Cortex of kidney (tissue), 1 donor: ENCODE measurements at places on chromosomes 16 and 17.

DNA sequence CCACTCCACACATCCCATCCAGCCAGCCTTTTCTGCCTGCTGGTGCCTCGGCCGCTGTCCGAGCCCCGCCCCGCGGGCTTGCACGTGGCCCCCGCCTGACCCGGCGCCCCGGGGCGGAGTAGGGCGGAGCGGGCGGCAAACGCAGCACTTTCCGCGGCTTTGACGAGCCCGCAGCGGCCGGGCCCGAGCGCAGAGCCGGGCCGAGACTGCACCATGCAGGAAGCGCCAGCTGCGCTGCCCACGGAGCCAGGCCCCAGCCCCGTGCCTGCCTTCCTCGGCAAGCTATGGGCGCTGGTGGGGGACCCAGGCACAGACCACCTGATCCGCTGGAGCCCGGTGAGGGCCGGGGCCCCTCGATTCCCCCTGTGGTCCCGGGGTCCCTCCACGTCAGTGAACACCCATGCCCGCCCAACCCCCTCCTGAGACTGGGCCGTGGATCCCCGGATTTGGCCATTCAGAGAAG is at the start of gene HSF4:
Gene HSF4, plus strand, starts transcription at position 147 of the 463 bp plus-strand sequence. Its CDS starts 67 bp downstream, at position 214.
- no peak for DNase-seq

GRCh38 chr17:73693071-73693470 is 48.8 kb upstream of the SDK2 start:
- DNase-seq, result no peak

DNA sequence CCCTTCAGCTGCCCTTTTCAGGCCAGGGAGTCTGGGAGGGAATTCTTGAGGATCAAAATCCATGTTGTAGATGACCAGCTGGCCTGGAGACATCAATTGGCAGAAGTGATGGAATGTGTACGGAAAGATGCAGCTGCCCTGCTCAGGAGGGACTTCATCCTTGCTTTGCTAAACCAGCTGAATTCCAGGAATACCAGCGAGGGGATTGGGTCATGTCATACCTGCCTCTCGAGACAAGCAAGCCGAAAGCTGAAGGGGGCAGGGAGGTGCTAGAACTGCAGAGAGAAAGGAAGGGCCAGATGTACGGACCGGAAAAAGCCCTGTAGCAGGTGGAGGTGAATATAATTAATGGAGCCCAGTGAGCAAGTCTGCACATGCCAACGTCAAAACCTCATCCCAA is 25.6 kb upstream of the NTN1 start:
- DNase-seq, result no peak

- DNase-seq, result no peak
These were observed 683 bp upstream of the PSMB3 start for GRCh38 chr17:38751808-38752307.

DNA sequence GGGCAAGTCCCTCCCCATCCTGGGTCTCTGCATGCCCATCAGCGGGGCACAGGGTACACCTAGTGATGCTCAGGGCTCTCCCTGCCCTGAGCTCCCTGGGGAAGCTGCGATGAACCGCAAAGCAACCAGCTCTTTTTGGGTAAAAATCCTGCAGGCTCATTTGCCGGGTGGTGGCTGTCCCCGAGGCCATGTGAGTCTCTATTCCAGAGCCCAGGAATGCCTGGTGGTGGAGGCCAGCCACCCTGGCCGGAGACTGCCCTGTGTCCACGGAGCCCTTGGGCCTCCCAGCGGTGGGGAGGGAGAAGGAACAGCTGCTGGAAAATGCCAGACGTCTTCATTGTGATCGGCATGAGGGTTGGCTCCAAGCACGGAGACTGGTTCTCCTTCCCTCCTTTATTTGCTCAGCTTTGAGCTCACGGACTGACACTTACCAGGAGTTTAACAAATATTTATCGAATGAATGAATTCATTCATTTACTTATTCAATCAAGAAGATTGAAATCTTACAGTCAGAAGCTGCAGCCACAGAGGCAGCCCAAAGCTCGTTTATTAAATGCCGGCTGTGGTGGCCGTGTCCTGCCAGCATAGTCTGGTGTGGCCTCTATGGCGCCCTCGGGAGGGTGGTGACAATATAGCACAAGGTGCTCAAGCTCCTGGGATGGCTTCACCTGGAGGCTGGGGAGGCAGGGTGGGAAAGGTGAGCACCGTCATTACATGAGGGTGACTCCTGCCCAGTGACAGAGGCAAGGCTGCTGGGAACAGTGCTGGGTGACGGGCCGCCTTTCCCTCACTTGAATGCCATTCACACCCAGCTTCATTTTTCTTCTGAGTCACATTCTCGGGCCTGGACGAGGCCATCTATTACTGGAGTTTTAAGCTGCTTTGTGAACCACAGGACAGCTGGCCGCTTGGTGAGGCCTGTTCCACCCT is 31.1 kb upstream of the JPH3 start:
- DNase-seq, result no peak

DNA sequence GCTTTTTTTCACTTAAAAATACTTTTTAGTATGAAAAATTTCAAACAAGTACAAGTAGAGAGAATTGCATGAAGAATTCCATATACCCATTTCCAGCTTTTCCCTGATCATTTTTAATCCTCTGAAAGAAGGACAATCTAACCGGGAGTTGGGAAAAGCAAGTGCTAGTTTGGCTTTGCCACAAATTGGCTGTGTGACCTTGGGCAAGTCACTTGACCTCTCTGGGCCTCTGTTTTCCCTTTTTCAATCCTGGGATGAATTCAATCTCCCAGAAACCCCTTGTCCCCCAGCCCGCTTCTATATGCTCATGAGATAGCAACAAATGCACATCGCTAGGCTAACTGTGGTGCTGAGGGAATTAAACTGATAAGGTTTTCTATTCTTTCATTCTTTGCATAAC is 49.4 kb downstream of the ASIC2 start:
- DNase-seq, result no peak

GRCh38 chr16:84159007-84159406 is 13.9 kb downstream of the DNAAF1 start:
- no peak for DNase-seq

GRCh38 chr17:80260069-80260535 is 550 bp upstream of the RNF213 start:
- DNase-seq, result no peak

DNA sequence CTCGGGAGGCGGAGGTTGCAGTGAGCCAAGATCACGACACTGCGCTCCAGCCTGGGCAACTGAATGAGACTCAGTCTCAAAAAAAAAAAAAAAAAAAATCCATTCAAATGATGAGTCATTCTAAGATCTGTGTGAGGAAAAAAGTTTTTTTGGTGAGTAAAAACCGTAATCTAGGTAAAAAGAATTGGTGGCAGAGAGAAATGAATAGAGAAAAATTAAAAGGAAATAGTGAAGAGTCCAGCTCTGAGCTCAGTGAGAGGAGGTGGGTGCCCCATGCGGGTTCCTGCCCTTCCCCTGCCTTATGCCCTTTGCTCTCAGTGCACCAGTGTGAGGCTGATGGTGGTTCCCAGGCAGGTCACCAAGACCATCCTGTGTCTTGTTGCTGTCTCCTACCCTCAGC is 20.9 kb downstream of the GAN start:
- DNase-seq, result no peak

GRCh38 chr17:9959377-9959981 is 54.4 kb upstream of the RCVRN start:
- no peak for DNase-seq

- no peak for DNase-seq
These were observed 65.8 kb downstream of the ELAC2 start for GRCh38 chr17:12952012-12952411.

DNA sequence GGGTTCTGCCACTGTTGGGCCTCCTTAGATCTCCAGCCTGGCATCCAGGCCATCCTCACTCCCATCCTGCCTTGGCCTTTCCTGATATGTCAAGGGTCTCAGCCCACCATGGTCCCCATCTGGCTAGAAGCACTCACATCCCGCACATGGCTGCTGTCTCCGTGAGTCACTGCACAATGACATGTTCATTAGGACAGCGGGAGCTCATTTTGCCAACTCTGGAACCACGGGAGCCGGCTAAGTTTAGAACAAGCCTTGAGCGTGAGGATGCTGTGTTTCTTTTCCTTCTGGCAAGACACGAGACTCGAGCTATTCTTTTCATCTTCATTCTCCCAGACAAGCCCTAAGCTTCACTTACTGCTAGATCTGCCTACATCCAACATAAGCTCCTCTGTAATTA is 65.7 kb upstream of the KSR1 start:
- no peak for DNase-seq

- DNase-seq, result no peak
These were observed 22.6 kb upstream of the UBE2G1 start for GRCh38 chr17:4389079-4389478.

DNA sequence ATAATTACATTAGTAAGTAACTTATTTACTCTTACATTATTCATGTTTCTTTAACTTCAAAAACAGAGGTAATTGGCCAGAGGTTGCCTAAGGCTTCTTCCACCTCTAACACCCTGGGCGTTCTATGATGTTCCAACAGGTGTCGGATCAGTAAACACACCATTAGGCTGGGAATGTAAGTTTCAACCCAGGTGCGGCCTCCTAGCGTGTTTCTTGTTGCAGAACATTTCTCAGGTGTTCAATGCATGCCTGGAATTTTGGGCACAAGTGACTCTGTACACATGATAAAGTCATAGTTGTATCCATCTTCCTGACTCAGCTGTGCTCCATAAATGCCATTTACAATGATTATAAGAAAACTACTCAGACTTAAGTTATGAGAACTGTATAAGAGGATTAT is 1.0 kb downstream of the KRTAP2-2 start:
- DNase-seq, result no peak

DNA sequence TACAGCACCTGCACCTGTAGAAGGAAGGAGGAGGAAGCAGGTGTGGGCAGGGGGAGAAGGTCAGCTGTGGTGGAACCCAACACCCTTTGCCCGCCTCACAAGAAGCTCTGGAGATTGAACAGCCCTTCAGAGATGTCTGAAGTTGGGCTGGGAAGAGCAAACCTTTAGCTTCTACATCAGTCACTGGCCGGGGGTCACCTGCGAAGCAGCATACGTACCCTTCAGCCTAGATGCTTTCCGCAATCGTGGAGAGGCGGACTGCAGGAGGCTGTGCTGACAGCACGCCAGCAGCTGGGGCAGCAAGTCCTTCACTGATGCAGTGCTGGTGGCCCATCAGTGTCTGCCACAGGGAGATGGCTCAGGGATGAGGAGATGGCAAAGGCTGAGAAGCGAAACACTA is 5.2 kb upstream of the HS3ST3B1 start:
- no peak for DNase-seq

- no peak for DNase-seq
These were observed 302.9 kb downstream of the SOX9 start for GRCh38 chr17:72423718-72424117.

DNA sequence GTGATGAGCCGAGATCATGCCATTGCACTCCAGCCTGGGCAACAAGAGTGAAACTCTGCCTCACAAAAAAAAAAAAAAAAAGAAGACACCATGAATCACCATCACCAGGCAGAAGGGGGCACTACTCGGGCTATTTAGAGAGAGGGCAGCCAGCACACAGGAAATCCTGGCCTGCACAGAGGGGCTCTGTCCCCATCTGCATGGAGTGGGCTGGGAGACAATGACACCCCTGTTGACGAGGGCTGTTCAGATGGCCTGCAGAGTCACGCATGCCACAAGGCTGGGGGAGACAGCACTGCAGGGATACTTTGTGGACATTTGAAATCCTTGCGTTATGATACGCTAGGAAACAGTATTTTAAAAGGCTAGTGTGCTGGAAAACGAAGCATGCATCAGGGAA is 48.3 kb downstream of the CUEDC1 start:
- DNase-seq, result no peak

DNA sequence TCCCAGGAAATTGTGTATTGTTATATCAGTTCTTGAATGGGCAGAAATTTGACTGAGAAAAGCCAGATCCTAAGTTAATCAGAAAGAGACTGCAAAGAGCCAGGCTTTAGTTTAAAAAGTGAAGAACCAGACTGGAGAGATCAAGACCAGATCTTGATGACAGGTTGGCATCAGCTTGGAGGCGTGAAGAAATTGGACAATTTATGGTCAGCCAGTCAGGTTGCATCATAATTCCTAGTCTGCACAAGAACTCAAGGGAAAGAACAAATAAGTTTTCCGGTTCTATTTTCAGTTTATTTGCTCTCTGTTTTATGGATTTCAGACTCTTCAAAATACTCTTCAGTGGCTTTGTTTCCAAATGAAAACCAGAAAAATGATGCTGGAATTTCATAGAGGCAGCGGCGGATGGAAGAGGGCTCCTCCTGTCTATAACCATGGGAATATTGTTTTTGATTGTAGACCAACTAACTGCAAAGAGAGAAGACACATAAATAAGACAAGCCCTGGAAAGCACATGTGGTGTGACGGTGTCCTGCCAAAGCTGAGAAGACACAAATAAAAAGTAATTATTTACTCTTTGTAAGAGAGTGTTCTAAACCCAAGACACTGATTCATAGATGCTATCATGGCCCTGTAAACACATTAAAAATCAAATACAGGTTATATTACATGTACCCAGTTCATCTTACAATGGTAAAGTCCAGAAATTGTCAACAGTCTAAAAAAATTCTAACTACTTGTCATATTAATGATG is 91.7 kb downstream of the PCTP start:
- DNase-seq, result no peak

- no peak for DNase-seq
These were observed 22.3 kb upstream of the PABPN1L start for GRCh38 chr16:88888461-88889387.

- DNase-seq, result no peak
These were observed 6.4 kb downstream of the IRF8 start for GRCh38 chr16:85905110-85906095.

DNA sequence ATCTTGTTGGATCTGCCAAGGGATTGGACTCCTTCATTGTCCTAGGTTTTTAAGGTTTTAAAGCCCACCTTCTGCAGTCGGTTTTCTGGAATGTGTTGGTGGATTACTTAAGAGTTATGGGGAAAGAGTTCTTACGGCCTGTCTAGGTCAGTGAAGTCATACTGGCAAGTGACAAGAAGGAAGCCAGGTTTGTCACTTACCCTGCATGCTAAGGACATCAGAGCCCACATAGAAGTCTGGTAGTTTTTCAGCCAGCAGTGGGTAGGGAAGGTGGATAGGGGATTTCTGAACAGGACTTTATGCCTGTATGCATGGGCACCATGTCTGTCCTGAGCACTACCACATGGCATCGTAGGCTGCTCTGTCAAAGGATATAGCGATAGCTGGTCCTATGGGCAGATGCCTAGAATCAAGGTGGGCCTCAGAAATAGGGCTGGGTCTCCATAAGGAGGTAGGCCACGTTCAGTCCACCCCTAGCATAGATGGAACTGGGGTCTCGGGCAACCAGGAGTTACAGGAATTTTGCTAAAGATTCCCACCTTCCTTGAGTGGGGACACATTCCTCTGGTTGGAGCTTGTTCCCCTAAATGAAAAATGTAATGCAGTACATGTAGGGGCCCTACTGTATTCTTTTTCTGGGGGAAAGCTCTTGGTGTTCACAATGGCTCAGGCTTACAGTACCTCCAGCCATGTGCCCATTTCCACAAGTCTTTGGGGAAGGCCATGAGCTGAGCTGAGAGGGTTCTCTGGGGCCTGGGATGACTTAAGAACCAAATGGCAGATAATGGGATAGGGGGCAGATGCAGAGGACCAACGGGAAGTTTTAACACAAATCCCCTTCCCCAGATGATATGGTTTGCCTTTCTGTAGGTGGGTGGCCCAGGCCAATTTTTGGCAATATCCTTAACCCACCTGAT is 27.5 kb downstream of the TRPV2 start:
- no peak for DNase-seq
